ENCODE measurements at places on chromosomes 5 and 9.

- H3K27ac ChIP-seq: peak overlapping the region; percentile 19
- no peaks in the 10 kb centered on the region for H3K36me3 ChIP-seq
- H3K4me1 ChIP-seq: peaks cover 52% of the 10 kb centered on the region
- H3K4me3 ChIP-seq: no peak overlapping the region
- no peaks in the 10 kb centered on the region for H3K27me3 ChIP-seq
These were observed 17.2 kb upstream of the SLC25A51 start for GRCh38 chr9:37921168-37921510.

- peaks cover 24% of the 10 kb centered on the region for H3K4me1 ChIP-seq
- no peaks in the 10 kb centered on the region for H3K36me3 ChIP-seq
- no peak overlapping the region for H3K27ac ChIP-seq
- no peak overlapping the region for H3K4me3 ChIP-seq
- no peaks in the 10 kb centered on the region for H3K27me3 ChIP-seq
These were observed 379.5 kb upstream of the GRAMD2B start for GRCh38 chr5:126043688-126044087.

DNA sequence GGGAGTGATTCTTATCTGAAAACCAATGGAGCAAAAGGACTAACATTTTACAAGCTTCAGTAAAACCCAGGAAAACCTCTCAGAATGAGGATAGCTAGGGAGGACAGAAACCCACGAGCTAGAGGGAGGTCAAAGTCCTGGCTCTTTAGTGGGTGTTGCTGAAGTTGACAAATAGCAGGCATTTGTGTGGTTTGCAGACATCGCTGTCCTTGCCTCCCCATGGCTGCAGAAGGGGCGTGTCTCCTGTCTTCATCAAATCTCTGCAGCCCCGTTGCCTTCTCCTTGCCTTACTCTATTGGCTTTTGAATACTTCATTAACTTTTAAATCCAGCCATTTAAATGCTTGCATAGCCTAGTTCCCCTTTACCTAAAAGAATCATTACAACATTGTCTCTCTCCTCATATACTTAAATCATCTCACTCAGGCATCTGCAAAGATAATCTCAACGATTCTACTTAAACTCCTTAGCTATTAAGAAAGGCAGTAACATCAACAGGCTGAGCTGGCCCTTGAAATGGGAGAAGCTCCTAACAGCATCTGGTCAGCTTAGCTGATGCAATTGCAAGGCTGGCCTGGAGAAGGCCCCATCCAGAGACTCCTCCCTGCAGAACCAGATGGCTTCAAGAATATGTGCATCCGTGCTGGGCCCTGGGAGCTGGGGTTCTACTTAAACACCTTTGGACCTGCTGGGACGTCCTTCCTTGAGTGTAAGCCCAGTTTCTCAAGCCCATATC, 152.8 kb upstream of the TAS2R1 start:
- H3K36me3 ChIP-seq: peaks cover 4% of the 10 kb centered on the region
- DNase-seq: no peak
- H3K27me3 ChIP-seq: no peaks in the 10 kb centered on the region

- H3K36me3 ChIP-seq: no peaks in the 10 kb centered on the region
- DNase-seq: no peak
- no peak overlapping the region for H3K4me3 ChIP-seq
- H3K4me1 ChIP-seq: no peaks in the 10 kb centered on the region
These were observed 30.6 kb downstream of the LVRN start for GRCh38 chr5:115992848-115993350.

- H3K4me3 ChIP-seq: no peak overlapping the region
- no peak overlapping the region for H3K27ac ChIP-seq
- no peak for DNase-seq
- H3K27me3 ChIP-seq: no peaks in the 10 kb centered on the region
These were observed 568.2 kb upstream of the CDH18 start for GRCh38 chr5:20556115-20556763.

GRCh38 chr5:21195145-21195544, 1207.1 kb upstream of the CDH18 start:
- no peak overlapping the region for H3K27ac ChIP-seq
- no peak overlapping the region for H3K4me3 ChIP-seq
- no peak for DNase-seq
- no peaks in the 10 kb centered on the region for H3K36me3 ChIP-seq
- H3K4me1 ChIP-seq: no peaks in the 10 kb centered on the region
- H3K27me3 ChIP-seq: no peaks in the 10 kb centered on the region

DNA sequence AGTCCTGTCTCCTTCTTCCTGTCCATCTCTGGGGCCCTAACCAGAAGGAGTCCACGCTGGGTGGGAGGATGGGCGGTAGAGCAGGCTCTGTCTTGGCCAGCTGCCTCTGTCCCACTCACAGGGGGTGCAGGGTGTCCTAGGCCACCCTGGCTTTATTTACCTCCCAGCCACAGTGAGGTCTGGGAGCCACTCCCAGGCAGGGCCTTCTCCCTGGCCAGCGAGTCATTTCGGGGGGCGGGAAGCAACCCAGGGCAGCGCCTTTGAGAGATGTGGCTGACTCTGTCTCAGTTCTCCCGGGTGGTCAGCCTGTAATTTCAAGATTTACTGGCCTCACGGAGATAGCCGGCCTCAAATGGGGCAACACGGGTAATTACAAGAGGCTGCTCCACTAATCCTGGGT, 67.4 kb upstream of the PTCH1 start:
- no peak overlapping the region for H3K4me3 ChIP-seq
- no peak for DNase-seq
- peaks cover 4% of the 10 kb centered on the region for H3K4me1 ChIP-seq
- no peaks in the 10 kb centered on the region for H3K27me3 ChIP-seq

GRCh38 chr5:168885324-168886120, 306.4 kb upstream of the PANK3 start:
- H3K4me1 ChIP-seq: peaks cover under 1% of the 10 kb centered on the region
- no peak overlapping the region for H3K4me3 ChIP-seq
- peaks cover 12% of the 10 kb centered on the region for H3K27me3 ChIP-seq
- no peak overlapping the region for H3K27ac ChIP-seq
- no peaks in the 10 kb centered on the region for H3K36me3 ChIP-seq

GRCh38 chr5:122111460-122111859, 17.9 kb upstream of the ZNF474 start:
- no peaks in the 10 kb centered on the region for H3K36me3 ChIP-seq
- no peak overlapping the region for H3K27ac ChIP-seq
- peaks cover 5% of the 10 kb centered on the region for H3K4me1 ChIP-seq
- H3K27me3 ChIP-seq: no peaks in the 10 kb centered on the region
- no peak for DNase-seq

- no peaks in the 10 kb centered on the region for H3K27me3 ChIP-seq
- no peak overlapping the region for H3K27ac ChIP-seq
- no peak for DNase-seq
- peaks cover 36% of the 10 kb centered on the region for H3K36me3 ChIP-seq
- H3K4me3 ChIP-seq: no peak overlapping the region
These were observed 28.1 kb downstream of the FREM1 start for GRCh38 chr9:14882090-14882489.

DNA sequence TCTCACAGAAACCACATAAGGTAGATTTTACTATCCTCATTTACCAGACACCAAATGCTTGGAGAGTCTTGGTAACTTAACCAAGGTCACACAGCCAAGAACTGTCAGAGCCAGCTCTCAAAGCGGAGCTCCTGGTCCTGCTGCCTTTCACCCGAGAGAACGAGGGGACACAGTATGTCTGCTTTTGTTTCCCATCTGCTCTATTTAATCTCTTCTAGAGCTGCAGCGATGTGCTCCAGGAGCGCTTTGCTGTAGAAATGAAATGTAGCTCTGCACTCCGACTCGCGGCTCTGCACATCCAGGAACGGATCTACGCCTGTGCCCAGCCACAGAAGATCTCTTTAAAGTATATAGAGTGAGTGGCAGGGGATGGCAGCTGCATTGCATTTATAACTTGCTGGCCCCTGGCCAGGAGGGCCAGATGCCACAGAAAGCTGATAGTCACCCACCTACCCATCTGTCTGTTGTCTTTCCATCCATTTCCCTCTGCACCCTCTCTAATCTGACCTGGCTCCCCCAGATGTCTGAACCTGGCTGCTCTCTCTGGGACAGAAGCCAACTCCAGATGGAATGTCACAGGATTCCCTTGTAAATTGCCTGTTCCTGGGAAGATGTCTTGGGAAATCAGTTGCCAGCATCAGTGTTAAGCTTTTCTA, 21.4 kb upstream of the TRMT10B start:
- H3K4me1 ChIP-seq: no peaks in the 10 kb centered on the region
- H3K36me3 ChIP-seq: no peaks in the 10 kb centered on the region
- no peak overlapping the region for H3K27ac ChIP-seq
- DNase-seq: no peak

DNA sequence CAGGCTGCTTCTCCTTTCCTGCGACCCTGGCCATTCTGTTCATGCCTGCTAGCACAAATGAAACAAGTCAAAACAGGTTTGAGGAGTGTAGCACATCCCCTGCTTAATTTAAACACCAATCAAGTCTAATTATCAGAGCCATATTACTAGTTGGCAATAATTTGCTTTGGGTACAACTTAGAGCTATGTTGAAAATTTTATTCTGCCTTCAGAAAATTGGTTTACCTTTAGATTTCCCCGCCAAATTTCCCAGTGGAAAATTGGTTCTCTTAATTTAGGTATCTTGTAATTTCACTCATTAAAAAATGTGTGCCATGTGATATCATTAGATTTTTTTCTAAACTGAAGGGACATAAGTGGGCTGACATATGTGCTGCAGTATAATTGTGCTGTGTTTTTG, 265.8 kb downstream of the MAST4 start:
- peaks cover 3% of the 10 kb centered on the region for H3K27me3 ChIP-seq
- H3K36me3 ChIP-seq: no peaks in the 10 kb centered on the region

GRCh38 chr9:123511326-123512277, 155.6 kb downstream of the CRB2 start:
- no peaks in the 10 kb centered on the region for H3K36me3 ChIP-seq
- H3K27ac ChIP-seq: no peak overlapping the region
- peaks cover 6% of the 10 kb centered on the region for H3K4me1 ChIP-seq
- no peaks in the 10 kb centered on the region for H3K27me3 ChIP-seq

- DNase-seq: no peak
- H3K27me3 ChIP-seq: no peaks in the 10 kb centered on the region
- H3K4me1 ChIP-seq: peaks cover 8% of the 10 kb centered on the region
- H3K27ac ChIP-seq: no peak overlapping the region
- no peak overlapping the region for H3K4me3 ChIP-seq
These were observed 85.2 kb downstream of the SHC3 start for GRCh38 chr9:89093201-89093975.
